ENCODE measurements at places on chromosomes 7 and 10.
A peak's percentile ranks its signal among the peaks of the same experiment; 100 is the strongest.

DNA sequence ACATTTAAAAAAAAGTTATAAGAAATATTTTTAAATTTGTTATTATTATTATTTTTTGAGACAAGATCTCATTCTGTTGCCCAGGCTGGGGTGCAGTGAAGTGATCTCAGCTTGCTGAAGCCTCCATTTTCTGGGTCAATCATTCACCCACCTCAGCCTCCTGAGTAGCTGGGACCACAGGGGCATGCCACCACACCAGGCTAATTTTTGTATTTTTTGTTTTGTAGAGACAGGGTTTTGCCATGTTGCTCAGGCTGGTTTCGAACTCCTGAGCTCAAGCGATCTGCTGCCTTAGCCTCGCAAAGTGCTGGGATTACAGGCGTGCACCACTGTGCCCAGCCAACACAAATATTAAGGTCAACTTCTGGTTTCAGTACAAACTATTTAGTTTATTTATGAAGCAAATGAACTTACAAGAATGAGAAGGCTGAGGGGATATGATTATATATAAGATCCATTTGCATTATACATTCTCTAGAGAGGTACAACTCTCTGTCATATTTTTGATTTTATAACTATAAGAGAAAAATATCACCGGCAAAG is 45.9 kb upstream of the FAM133B start:
- DNase-seq: no peak

- no peak for DNase-seq
These were observed 103.9 kb upstream of the RET start for GRCh38 chr10:42972946-42973345.

GRCh38 chr7:29315122-29315891 is 120.7 kb downstream of the CHN2 start:
- DNase-seq: no peak

DNA sequence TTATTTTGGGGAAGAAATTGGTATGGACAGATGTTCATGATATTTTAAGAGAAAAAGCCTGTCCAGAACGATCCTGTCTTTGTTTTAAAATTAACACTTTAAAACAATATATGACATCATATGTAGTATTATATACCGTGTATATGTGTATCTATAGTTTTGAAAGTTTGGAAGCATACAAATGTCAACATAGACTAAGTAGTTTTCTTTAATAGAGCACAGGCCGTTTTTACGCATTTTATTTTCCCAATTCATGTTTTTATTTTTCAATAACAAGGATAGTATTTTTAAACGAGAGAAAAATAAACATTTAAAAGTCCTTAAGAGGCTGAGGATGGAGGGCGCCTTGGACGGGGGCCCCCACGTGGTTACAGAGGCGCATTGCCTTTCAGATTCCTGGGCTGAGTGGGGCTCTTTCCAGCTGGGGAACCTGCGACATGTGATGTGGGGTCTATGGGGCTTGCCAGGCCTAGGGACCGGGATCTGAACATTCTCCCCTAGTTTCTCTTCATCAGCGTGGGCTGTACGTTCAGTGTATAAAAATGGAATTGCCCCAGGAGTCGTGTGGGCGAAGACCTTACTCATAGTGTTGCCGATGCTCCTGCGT is 127.8 kb upstream of the ZNF746 start:
- peak; percentile 44 for DNase-seq

DNA sequence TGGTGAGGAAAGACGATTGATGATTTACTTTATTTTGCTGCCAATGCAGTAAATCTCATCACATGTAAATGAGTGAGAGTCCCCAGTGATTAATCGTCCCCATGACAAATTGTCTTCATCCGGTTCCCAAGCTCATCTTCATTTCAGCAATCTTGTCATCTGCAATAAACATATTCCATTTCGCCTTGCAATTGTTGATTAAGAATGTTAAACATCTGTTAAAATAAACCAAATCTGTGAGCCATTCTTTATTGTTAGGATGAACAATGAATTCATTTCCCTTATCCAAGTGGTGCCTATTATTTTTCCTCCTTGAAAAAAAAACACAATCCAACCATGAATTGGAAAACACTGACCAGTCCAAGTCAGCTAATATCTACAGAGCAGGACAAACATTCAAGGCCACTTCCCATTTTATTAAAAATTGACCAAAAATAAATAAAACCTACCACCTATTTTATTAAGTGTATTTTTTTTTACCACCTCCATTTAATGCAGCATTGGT is 36.5 kb downstream of the NPS start:
- DNase-seq: no peak

GRCh38 chr7:142859829-142860228 is 5.0 kb downstream of the EPHB6 start:
- no peak for DNase-seq

DNA sequence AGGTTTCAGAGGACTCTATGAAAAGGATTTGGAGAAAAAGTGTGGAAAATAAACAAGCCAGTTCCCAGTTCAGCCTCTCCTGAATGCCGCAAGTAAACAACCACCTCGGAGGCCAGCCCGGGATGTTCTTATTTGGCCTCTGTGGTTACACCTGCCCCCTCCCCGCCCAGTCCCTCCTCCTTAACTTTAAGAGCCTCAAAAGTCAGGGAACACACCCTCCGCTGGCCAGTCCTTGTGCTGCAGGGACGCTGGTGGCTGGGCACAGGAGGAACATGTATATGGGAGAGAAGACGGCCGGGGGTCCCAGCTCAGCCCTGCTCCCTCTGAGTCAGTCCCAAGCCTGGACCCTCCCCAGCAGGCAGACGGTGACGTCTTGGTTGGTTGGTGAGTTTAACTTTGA is 6.1 kb downstream of the CHST3 start:
- DNase-seq: no peak

- DNase-seq: no peak
These were observed 53.9 kb downstream of the WIPF3 start for GRCh38 chr7:29860186-29860585.

- DNase-seq: no peak
These were observed 426.4 kb downstream of the TCERG1L start for GRCh38 chr10:130885021-130885655.

DNA sequence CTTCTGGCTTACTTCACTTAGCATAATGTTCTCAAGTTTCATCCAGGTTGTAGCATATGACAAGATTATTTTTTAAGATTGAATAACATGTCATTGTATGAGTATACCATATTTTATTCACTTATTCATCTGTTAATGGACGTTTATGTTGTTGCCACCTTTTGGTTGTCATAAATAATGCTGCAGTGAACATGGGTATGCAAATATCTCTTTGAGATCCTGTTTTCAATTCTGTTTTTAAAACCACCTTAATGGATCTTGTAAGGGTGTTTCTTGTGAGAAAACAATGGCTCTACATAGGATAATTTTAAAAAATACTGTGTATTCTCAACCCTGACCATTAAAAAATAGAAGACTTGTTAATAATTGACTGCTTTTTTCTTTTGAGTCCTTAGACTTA is 290.7 kb upstream of the TMEM229A start:
- DNase-seq: no peak

GRCh38 chr7:66630531-66630930 is 1.9 kb downstream of the KCTD7 start:
- no peak for DNase-seq

DNA sequence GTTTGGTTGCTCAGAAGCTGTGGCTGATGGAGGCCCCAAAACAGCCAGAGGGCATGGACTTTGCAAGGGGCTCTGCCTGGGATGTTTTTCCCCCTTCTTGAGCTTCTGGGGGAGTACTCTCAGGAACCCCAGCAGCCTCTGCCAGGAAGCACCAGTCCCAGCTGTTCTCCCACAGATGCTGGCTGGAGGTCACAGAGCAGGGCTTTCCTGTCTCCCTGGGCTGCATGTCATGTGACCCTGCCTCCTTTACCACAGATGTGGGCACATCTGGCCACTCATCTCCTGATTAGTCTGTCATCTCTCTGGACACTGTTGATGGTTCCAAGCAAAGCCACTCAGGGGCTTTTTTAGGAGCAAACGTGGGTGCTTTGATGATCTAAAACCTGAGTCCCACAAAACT is 136.7 kb downstream of the NEURL1 start:
- no peak for DNase-seq

DNA sequence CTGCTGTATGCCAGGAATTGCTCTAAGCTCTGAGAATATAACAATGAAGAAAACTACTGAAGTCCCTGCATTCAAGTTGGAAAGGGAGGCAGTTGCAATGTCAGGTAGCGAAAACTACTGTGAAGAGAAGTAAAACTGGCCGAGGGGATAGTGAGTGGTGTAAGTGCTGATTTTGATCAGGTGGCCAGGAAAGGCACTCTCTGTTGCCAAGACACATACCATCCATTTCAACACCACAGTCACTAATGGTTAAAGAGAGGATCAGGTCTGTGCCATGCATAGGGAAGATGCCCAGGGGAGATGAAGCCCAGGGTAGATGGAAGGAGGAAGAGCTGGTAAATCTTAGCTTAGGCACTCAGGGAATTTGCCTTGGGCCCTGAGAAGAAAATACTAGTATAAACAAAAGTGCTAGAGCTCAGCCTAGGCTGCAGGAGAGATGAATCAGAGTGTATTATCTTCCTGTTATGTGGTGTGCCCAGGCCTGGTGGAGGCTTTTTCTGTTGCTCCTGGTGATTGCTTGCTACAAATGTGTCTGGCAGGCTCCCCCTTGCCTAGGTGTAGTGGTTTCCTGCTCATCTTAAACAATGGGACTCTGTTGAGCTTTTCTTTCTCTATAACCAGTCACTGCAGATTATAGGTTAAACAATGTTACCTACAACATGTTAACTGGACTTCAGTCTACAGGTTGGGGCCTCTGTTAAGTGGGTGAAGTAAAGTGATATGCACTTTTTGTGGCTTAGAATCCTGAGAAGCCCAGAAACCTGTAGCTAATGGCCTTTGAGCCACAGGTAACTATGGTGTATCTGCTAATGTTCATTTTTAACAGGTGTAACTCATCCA is 125.5 kb downstream of the LRRC4 start:
- DNase-seq: no peak

GRCh38 chr10:24958091-24958720 is 5.8 kb upstream of the PRTFDC1 start:
- DNase-seq: no peak

DNA sequence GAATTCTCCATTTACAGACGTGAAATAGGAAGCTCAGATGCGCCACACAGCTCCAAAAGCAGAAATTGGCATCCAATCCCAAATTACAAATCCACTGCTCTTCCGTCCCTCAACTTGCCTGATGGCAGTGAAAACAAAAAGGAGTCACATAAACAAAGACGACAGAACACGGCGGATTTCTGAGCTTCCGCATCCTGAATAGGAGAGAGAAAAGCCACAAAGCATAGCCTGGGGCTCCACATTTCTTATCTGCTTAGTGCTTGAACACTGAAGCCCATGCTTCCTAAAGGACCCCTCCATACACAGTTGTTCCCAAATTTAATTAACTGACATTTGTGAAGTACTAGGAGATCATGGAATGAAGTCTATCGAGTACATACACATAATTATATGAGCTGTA is 32.6 kb downstream of the BEND7 start:
- DNase-seq: no peak

DNA sequence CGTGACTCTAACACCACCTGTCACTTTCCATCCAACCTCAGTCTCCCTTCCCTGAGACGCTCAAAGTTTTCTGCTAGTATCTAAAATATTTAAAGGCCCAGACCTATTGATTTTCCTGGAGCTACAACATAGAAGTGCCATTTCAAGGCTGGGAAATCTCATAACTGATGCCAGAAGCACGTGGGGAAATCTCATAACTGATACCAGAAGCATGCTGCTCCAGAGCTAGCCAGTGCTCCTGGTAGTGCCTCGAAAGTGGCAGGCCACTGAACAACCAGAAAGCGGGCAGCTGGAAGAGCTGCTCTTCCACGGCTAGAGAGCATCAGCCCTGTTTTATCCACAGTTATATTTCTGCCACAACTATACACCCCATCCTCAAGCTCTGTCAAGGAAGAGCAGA is 72.5 kb downstream of the CAV1 start:
- DNase-seq: no peak

GRCh38 chr10:3126741-3127346 is 45.7 kb downstream of the PITRM1 start:
- DNase-seq: no peak

- no peak for DNase-seq
These were observed 122.5 kb upstream of the SAMD8 start for GRCh38 chr10:74988832-74989561.

DNA sequence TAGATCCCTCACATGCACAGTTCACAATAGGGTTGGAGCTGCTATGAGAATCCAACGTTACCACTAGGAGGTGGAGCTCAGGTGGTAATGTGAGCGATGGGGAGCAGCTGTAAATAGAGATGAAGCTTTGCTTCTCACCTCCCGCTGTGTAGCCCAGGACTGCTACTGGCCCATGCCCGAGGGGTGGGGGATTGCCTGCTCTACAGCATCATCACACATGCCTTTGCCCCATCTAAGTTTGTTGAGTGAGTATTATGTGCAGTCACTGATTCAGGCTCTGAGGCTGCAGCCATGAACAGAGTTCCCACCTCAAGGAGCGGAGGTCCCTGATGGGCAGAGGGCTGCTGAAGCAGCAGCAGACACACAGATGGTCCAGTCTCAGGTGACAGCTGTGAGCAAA is 94.1 kb downstream of the CHST15 start:
- no peak for DNase-seq

DNA sequence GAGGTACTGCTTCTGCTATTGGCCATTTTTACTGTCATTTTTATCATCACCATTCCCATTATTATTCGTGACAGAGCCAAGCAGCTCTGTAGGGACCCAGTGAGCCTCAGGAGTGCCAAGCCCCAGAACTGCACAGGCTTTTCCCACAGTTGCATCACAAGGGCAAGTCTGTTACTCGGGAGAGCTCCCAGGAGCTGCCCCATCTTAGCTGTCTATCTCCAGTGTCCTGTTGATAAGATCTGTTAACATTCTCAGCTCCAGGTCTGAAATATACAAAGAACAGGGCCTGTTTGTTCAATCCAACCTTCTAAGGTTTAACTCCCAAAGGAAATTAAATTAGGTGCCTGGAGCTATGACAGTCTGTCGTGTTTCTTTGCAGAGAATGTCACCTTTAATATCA is 20.2 kb upstream of the TRIM8 start:
- DNase-seq: no peak

DNA sequence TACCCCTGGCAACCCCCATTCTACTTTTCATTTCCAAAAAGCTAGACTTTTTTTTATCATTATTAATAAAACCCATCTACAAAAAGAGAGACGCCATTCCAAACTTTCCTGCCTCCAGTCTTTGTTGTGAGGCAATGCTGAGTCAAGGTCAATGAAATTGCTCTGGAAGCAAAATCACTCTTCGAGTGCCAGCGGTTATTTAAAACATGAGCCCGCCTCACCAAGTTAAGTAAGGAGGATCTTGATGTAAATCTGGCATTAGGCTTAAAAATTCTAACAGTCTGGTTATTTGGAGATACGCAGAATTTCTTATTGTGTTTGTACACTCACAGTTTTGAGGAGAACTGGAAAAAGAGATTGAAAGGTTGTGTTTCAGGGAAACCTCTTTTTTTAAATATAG is 1196.3 kb downstream of the TYW1 start:
- DNase-seq: no peak

DNA sequence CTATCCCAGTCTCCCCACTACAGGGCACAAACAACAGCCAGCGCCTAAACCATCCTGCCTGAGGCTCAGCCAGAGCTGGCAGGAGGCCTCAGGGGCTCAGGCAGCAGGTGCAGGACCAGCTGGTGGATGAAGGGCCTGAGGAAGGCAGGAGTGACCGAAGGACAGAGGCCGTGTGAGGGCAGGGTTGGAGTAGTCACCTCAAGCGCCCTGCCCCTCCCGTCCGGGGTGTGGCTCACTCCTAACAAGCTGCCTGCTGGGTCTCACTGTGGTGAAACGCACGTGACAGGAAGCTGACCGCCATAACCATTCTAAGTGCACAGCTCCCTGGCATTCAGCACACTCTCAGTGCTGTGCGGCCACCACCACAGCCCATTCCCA is 281.1 kb downstream of the ELFN1 start:
- no peak for DNase-seq

- no peak for DNase-seq
These were observed 39.1 kb upstream of the ABLIM1 start for GRCh38 chr10:114697061-114697598.
